Metanephros (tissue), 2 donors: ENCODE measurements at places on chromosomes 1 and 21. TPM values are rescaled to one million over a fixed set of nuclear protein-coding genes. Genes with fewer than 3 reads are reported as not detected.

Gene FCGR1A
- 6.2 TPM for total RNA-seq

Gene AHCTF1
- total RNA-seq = 28.9 TPM

Gene ROR1
- 33.9 TPM for total RNA-seq

Gene MPL
- total RNA-seq = 0.58 TPM

Gene SEMA4A
- total RNA-seq = 20.3 TPM
